ENCODE measurements at places on chromosomes 13 and 19.

GRCh38 chr13:80577285-80577684 lies 236.4 kb upstream of the SPRY2 start:
- no peak for DNase-seq

DNA sequence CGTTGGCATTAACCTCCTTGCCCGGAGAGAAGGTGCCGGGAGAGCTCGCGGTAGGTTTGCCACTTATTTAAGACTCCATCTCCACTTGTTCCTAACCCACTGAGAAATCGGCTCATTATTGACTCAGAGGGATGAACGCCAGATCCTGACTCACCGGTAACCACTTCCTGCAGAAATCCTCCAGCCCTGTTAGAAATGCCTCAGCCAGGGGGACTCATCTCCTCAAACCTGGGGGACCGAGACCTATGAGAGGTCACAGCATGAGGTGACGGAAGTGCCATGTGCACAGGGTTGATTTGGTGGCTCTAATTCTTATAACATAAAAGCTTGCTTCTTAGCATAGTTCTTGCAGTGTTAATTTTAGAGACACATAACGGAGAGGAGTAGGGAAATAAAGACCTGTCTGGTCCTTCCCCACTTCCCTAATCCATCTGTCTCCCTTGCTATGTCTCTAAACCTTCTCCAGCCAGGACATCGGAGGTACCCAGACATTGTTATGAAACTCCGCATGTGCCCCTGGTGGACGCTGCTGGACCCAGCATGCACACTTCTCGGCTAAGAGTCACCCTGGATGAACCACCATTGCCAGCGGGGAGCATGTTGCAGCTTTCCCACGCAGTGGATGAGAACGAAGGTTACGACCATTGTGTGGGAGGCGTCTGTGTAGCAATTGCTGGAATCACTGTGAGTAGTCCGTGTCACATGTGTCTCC lies 158.9 kb downstream of the EFNB2 start:
- DNase-seq = no peak

DNA sequence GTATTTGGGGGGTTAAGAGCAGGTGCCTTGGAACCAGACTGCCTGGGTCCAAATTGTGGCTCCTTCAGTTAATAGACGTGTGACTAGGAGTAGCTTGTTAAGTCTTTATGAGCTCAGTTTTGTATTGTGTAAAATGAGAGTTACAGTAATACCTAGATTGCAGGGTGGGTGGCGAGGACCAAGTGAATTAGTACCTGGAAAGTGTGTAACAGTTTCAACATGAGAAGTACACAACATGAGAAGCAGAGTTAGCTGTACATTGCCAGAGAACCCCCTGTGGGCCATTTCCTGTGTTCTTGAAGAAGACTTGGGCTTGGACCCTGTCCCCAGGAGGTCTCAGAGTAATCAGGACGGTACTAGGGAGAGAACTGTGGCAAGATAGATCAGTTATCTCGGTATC lies 36.8 kb downstream of the PPP2R1A start:
- DNase-seq = no peak

- DNase-seq = no peak
Measured at GRCh38 chr13:50366488-50367174, 351.4 kb downstream of the KCNRG start.

- no peak for DNase-seq
Measured at GRCh38 chr13:45812695-45813372, 38.7 kb downstream of the SIAH3 start.

DNA sequence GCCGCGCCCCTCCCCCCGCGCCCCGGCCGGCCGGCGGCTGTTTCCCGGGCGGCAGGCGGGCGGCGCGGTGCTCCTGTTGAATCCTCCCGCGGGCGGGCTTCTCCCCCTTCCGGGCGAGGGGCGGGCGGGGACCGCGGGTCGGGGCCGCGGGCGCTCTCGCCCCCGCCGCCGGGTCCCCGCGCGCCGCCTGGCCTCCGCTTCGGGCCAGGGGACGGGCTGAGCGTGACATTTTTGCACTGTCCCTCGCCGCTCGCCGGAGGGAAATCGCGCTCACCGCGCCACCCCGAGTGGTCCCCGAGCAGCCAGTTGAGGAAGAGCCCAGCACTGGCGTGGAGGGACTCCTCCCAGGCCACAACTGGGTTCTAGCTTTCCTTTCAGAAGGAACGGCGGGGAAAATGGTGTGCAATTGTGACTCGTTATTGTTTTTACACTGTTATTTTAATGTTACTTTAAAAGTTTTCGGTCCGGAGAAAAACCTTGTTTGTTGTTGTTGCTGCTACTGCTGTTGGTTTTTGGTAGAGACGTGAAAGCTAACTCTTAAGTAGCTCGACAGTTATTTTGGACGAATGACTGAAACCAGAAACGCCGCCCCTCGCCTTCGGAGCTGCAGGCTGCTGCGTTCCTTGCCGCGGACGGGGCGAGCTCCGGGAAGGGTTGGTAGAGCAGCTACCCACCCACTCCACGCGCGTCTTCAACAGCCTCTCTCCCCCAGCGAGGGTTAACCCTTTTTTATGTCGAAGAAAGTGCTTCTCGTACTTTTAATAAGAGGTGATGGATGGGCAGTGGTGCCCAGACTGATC lies 959 bp downstream of the PDS5B start:
- DNase-seq = peak; percentile 68

- DNase-seq = no peak
Measured at GRCh38 chr19:18417250-18418028, 1.8 kb upstream of the SSBP4 start.

- no peak for DNase-seq
Measured at GRCh38 chr13:41013835-41014234, 5.3 kb downstream of the ELF1 start.

DNA sequence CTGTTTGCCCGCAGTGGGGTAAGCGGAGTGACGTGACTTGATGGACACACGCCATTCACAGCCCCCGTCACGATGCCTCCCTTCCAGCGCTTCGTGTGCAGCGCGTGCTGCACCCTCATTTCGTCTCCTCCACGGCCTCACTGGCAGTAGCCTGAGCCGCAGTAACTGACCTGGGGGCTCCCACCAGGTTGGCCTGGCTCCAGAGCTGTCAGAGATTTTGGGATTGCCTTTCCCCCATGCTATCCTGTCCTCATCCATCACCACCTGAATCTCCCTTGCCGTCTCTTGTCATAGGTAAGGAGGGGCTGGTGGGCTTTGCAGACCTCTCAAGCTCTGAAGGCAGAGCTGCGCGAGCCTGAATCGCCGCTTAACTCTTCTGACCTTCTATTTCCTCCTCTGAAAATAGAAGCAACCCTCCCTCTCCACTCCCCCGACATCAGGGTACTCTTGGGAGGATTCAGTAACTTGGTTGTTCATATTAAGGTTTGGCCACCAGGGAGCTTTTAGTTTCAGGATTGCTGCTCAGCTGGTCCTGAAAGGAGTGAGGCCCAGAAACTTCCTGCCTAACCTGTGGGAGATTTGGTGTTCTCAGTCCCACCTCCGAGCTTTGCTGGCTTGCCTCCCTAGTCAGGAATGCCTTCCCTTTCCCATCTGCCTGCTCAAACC lies 27.9 kb downstream of the SIGLEC5 start:
- no peak for DNase-seq

- no peak for DNase-seq
Measured at GRCh38 chr13:77789376-77789775, 91.9 kb downstream of the SLAIN1 start.

- DNase-seq = no peak
Measured at GRCh38 chr19:10782795-10783194, 53.2 kb downstream of the TMED1 start.

GRCh38 chr13:66348745-66349690 lies 881.1 kb downstream of the PCDH9 start:
- DNase-seq = no peak

DNA sequence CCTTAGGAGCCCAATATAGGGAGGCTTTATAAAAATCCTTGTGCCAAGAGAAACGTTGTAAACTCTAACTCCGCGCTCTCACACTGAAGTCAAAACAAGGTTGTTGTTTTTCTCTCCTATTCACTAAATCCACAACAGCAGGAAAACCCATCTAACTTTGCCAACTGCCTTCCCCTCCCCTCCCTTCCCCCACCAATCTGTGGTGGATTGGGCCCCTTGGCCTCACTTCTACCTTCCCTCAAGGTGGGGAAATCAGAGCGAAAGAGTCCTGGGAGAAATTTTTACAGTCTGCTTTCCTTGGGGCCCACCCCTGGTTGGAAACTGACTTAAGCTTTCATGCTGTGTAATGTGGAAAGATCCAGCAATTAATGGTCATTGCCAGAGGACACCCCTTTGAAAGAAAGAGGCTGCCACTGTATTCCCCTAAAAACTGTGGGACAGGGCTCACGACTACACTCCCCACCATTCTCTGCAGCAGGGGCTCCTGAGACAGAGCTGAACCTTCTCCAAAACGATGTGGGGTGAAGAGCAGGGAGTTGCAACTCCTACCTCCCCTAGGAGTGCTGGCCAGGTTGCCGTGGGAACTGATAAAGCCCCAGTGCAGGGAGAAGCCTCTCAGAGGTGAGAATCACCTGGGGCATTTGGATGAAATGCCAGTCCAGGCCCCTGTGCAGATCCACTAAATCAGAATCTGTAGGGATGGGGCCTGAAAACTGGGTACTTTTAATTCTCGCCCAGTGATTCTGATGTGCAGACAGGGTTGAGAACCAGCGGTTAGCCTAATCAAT lies 1.1 kb downstream of the DHRS12 start:
- DNase-seq = no peak

GRCh38 chr13:77776704-77777103 lies 79.2 kb downstream of the SLAIN1 start:
- DNase-seq = no peak

- no peak for DNase-seq
Measured at GRCh38 chr13:104099750-104100149, 1033.5 kb upstream of the SLC10A2 start.

- DNase-seq = no peak
Measured at GRCh38 chr19:13026462-13027370, 31.4 kb downstream of the NFIX start.

DNA sequence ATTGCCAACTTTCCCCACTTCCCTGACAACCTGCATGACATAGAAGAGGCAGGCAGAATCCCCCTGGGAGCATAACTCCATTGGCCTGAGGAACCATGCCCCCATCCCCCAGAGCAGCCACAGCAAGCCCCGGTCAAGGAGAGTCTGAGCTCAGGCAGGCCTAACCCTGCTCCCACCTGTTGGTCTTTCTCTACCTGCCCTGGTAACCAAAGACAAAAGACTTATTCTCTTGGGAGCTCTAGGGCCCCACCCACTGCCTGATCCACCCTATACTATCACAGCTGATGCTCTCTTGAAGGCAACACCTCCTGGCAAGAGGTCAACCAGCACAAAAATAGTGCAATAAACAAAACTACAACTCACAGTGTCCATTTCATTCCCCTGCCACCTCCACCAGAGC lies 59.3 kb downstream of the TNFSF13B start:
- no peak for DNase-seq

GRCh38 chr19:13028027-13028426 lies 32.8 kb downstream of the NFIX start:
- no peak for DNase-seq

- DNase-seq = peak; percentile 82
Measured at GRCh38 chr19:35869327-35870123, 1.2 kb downstream of the APLP1 start.

DNA sequence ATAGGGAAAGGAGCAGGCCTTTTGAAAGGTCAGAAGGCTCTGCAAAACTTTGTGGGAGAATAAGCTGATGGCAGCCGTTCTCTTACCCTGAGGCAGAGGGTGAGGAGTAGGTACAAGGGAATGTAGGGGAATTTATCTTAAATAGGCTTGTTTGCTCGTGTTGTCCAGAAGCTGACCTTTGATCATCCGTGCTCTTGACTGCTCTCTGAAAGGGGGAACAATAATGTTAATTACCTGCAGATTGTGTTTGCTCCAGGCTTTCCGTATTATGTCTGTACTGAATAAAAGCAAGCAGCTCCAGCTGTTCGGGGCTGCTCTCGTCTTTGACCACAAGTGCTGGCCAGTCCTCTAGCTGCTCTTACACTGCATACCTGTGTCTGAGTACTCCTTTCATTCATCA lies 116.3 kb downstream of the ZNF429 start:
- DNase-seq = no peak

DNA sequence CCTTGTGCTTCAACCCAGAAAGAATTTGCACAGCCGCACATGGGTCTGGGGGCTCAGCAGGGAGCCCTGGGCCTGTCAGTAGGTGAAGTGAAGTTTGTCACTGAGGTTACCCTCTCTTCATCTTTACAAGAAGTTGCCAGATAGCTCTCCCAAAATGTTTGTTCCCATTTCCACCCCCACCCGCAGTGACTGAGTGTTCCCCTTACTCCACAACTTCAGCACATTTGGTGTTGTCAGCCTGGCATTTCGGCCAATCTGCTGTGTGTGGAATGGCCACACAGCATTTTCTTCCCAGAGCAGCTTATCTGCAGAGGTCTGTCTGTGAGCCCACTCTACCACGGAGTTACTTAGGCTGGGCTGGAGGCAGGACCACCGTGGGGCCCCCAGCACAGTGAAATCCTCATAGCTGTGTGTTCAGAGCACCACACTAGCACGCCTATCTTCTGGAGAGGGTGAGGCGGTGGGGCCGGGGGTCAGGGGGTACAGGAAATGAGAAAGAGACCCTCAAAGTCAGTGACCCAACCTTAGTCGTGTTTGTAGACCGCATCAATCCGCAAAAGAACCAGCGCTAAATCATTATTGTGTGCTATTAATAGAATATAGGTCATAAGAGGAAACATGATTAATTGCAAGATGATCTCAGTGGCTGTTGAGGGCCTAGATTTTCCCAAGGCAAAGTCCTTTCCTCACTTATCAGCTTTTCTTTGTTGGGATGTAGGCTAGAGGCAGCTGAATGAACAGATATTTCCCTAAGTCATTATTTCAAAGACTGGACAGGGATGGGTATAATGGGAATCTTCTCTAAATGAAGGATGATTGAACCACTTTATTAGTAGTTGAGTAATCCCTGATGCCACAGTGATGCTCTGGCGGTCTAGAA lies 116.0 kb downstream of the SIPA1L3 start:
- no peak for DNase-seq

- no peak for DNase-seq
Measured at GRCh38 chr13:50762969-50763567, 80.4 kb downstream of the DLEU7 start.

DNA sequence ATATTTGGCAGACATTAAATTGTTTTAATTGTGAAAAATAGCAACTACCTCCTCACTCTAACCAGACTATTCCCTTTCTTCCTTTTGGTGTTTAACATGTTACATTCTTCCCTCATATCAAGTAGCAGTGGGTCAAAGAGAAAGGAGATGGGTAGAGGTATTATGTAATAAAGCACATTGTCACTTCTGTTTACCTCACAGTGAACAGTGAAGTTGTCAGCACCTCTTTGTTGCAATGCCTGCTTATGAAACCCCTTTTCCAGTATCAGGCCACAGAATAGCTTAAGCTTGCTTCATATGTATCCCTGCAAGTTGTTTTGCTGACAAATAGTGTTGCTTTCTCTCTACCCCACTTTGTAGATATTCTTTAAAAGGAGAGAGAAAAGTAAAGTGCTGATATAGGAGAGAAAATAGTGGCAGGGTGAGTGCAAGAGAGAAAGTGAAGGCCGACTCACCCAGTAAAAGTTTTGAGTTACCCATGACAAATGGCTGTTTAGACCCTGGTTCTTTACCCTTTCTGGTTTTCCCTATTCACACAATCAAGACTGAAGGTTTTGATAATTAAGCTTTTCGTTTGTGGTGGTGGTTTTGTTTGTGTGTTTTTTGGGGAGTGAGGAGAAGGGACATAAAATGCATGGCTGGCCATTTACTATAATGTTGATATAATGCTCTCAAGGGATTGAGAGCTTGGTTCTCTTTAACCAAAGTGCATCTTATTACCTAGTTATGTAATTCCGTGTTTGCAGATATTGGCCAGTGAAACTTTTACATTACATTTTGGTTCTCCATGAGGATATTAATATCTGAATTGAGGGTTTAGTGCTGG lies 3.7 kb downstream of the ITM2B start:
- DNase-seq = no peak

GRCh38 chr19:15397236-15397635 lies 17.6 kb upstream of the AKAP8 start:
- DNase-seq = no peak

GRCh38 chr13:50679321-50679720 lies 164.2 kb downstream of the DLEU7 start:
- no peak for DNase-seq

Data from CD4-positive, alpha-beta T cell treated with Interleukin-6 for 4 hours (primary cell).